ENCODE measurements at places on chromosomes 7 and 10.

GRCh38 chr7:151080067-151080521, 515 bp downstream of the FASTK start:
- no peak for DNase-seq

GRCh38 chr7:34749446-34749845, 91.4 kb downstream of the NPSR1 start:
- no peak for DNase-seq

- DNase-seq, result no peak
Observed at GRCh38 chr10:17003151-17003550, 126.5 kb downstream of the CUBN start.

DNA sequence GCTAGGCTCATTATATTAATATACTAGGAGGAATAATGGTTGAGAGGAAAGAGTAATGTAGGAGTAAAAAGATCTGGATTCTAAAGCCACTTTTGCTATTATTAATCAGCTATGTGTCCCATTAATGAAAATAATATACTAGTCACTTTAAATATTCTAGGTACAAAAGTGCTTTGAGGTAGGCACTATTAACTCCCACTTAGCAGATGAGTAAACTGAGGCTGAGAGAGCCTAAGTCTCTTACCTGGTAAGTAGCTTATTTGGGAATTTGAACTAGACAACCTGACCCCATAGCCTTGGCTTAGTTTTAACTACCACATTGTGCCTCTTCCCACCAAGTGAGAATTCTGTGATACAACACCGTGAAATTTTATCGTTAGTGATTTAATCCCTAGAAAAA, 6.0 kb downstream of the ARMC10 start:
- no peak for DNase-seq

DNA sequence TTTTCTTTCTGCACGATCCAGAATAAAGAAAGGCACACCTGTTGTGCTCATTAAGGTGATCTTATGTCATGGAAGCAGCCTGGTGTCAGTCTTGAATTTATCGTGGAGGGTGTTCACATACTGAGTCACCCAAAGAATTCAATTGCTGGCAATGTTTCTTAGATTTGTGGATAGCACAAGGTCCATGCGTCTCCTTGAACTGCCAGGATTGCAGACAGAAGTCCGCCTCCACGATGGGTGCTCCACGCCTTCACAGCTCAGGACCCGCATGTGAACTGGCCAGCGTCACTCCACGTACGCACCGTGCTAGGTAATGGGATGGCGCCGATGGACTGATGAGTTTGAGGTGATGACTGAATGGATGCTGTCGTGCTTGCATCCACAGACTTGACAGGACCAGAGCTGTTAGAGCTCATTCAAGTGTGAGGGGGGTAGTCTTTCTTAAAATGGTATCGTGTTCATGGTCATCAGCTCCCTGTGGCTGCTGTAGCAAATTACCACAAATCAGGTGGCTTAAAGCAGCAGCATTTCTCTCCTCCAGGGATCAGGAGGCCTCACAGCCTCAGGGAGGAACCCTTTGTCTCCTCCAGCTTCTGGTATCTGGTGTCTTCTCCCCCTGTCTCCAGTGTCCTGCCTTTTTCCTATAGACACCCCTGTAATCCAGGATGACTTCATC, 65.4 kb upstream of the DNAJB6 start:
- peak; percentile 15 for DNase-seq

DNA sequence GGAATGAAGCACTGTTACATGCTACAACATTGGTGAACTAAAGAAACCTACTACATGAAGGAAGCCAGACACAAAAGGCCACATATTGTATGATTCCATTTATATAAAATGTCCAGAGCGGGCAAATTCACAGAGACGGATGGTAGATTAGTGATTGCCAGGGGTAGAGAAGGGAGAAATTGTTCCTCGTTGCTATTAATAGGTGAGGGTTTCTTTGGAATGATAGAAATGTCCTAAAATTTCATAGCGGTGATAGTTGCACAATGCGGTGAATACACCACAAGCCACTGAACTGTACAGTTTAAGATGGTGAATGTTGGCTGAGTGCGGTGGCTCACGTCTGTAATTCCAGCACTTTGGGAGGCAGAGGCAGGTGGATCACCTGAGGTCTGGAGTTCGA, 29.0 kb downstream of the DENND2A start:
- DNase-seq, result no peak

GRCh38 chr7:84532196-84532595, 337.6 kb upstream of the SEMA3A start:
- no peak for DNase-seq

GRCh38 chr7:24384362-24385030, 100.5 kb downstream of the NPY start:
- no peak for DNase-seq
